HCT116 (cell line): ENCODE measurements at places on chromosomes 7 and 10.
A peak's percentile ranks its signal among the peaks of the same experiment; 100 is the strongest.

GRCh38 chr10:124903111-124903510, 38.8 kb upstream of the ZRANB1 start:
- no peak for DNase-seq

GRCh38 chr10:28875549-28876081, 198.3 kb downstream of the BAMBI start:
- no peak for DNase-seq

GRCh38 chr10:62687230-62687748, 117.2 kb upstream of the ADO start:
- DNase-seq, result no peak

DNA sequence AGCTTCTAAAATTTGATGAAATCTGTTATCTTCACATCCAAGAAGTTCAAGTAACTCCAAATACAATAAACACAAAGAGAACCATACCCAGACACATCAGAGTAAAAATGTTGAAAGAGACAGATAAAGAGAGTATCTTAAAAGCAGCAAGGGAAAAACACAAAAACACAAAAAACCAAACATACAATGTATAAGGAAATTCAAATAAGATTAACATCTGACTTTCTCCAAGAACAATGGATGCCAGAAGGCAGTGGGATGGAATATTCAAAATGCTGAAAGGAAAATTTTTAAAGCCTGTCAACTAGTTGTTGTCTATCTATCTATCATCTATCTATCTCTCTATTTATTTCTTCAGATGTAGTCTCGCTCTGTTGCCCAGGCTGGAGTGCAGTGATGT, 72.4 kb upstream of the MKLN1 start:
- DNase-seq, result peak; percentile 18

DNA sequence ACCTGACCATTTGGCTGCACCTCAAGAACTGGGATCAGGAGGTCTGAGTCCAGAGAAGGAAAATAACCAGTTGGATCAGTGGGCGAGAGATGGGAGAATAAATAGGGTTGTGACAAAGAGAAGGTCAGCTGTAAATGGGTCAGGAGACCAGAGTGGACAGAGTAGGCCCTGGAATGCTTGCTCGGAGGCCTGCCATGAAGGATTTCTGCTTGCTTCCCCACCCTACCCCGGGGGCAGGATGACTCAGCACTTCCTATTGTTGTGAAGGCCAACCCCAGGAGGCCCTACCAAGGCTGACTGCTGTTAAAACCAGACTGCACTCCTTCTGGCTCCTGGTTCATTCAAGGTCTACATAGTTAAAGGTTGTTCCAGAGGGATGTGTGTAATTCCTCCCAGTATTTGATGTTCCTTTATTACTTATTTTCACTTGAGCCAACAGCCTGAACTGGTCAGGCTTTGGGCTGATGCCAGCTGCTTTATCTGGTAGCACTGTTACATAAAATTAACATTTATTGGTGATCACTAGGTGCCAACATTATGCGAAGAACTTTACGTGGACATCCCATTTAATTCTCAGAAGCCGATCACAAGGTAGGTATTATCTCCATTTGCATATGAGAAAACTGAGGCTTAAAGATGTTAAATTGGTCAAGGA, 27.3 kb upstream of the IFRD1 start:
- DNase-seq, result peak; percentile 63

DNA sequence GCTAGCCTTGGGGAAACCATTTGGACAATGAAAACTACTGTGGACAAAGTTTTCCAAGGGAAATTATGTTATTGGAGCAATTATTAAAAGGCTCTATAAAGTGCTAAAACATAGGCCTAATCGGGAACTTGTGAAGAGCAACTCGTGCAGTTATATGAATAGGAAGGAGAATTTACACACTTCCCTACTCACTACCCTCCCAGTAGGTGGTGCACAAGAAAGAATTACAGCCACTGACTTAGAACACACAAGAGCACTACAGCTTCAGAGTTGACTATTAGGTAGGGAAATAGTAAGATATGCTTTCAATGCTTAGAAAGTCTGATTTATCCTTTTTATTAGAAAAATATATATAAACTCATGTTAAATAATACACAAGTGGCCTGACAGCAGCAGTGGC, 47.2 kb downstream of the GSAP start:
- peak; percentile 4 for DNase-seq

DNA sequence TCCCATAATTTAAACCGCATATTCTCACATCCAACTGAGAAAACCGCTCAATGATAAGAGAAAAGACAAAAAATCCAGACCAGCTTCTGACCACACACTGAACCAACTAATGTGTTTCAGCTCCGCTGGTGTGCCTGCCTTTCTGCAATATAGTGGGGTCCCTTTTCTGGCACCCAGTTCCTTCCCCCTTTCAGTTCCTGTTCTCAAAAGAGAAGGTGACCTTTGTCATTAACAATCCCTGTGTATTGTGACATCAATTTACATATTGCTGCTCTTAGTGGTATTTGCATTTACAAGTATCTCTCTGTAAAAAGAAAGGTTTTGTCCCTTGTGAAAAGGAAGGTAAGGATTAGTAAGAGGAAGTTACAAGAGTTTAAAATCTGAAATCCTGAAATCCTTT, 1.4 kb downstream of the PPP1R17 start:
- no peak for DNase-seq

- DNase-seq, result no peak
Observed at GRCh38 chr10:4262870-4263600, 478.0 kb upstream of the KLF6 start.

- peak; percentile 75 for DNase-seq
Observed at GRCh38 chr10:121324678-121325213, 273.5 kb downstream of the FGFR2 start.

GRCh38 chr7:128081351-128081750, 50.1 kb upstream of the LRRC4 start:
- no peak for DNase-seq

DNA sequence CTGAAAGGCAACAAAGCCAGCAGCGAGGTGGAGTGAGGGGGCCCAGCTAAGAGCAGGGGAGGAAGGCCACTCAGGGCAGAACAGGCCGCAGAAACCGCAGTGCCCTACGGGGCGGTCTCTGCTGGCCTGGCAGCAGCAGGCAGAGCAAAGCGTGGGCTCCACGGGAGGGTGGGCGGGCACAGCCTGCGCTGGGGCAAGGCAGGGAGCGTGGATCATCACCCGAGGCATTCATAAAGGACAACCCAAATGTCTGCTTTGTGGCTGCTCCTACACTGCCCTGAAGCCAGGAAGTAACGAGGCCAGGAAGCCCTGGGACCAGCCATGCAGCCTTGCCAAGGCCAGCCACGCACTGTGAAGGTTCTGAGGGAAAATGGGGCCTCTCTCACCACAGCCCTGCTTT, 127.5 kb downstream of the MAD1L1 start:
- no peak for DNase-seq

GRCh38 chr10:82340166-82340565, 465.2 kb downstream of the NRG3 start:
- DNase-seq, result no peak

- DNase-seq, result no peak
Observed at GRCh38 chr7:32588657-32589056, 93.4 kb downstream of the AVL9 start.

DNA sequence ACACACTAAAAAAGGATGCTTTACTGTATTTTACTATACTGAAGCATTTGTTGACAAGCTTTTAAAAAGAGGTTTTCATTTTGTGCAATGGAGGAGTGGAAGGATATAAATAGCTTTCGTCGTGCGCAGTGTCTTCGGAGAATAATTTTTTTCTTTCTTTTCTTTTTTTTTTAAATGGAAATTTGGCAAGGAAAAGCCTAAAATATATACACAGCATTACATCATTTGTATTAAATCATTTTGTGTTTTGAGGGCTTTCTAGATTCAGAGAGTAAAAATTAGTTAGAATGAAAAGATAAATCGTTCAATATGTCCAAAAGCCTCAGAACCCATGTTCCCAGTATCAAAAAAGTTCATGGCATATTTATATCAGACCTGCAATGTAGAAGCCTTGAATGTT, 150.2 kb upstream of the FERD3L start:
- no peak for DNase-seq

GRCh38 chr7:148289630-148290029, 300.9 kb upstream of the C7orf33 start:
- no peak for DNase-seq

- no peak for DNase-seq
Observed at GRCh38 chr7:74568658-74569057, 88.9 kb upstream of the GTF2I start.

- DNase-seq, result no peak
Observed at GRCh38 chr7:45080958-45081669, 7.7 kb downstream of the NACAD start.

- DNase-seq, result no peak
Observed at GRCh38 chr10:132479024-132479602, 58.5 kb upstream of the INPP5A start.

DNA sequence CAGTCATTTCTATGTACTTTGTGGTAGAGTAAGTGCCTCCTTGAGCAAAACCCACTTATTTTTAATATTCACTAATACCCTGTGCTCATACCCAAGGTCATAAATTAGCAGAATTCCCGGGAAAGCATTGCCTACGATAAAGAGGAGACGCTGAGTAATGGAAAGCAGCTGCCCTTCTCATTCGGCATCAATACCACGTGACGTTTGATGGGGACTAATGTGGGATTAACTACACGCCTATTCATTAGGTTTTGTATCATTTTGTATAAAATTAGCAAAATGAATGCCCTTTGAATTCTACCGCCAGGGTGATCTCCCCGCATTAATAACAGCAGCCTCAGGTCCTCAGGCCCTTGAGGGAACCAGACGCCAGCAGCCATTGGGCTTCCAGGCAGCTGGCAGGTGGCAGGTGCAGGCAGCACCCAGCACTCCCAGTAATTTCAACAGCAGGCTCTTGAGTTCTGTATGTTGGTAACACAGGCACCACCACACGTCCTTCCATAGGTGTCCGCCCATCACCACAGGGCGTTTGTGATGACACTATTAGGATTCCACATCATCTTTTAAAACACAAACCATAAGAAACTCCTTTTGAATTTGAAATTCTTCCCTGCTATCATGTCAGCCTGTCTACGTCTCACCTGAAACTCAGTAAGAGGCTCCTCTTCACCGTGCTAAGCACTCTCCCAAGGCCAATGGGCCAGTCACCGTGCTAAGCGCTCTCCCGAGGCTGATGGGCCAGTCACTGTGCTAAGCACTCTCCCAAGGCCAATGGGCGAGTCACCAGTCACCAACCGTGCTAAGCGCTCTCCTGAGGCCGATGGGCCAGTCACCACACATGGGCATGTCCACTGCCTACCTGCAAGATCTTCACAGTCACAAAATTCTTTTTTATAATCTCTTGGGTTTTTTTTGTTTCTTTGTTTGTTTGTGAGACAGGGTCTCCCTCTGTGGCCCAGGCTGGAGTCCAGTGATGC, 509.4 kb downstream of the PTPRN2 start:
- DNase-seq, result no peak

GRCh38 chr7:74015670-74016069, 12.3 kb upstream of the ELN start:
- DNase-seq, result no peak

- no peak for DNase-seq
Observed at GRCh38 chr7:2180081-2180480, 52.7 kb downstream of the MAD1L1 start.

GRCh38 chr10:11757821-11758463, 15.8 kb downstream of the ECHDC3 start:
- DNase-seq, result peak; percentile 66

- no peak for DNase-seq
Observed at GRCh38 chr10:4382811-4383210, 443.2 kb upstream of the AKR1E2 start.

DNA sequence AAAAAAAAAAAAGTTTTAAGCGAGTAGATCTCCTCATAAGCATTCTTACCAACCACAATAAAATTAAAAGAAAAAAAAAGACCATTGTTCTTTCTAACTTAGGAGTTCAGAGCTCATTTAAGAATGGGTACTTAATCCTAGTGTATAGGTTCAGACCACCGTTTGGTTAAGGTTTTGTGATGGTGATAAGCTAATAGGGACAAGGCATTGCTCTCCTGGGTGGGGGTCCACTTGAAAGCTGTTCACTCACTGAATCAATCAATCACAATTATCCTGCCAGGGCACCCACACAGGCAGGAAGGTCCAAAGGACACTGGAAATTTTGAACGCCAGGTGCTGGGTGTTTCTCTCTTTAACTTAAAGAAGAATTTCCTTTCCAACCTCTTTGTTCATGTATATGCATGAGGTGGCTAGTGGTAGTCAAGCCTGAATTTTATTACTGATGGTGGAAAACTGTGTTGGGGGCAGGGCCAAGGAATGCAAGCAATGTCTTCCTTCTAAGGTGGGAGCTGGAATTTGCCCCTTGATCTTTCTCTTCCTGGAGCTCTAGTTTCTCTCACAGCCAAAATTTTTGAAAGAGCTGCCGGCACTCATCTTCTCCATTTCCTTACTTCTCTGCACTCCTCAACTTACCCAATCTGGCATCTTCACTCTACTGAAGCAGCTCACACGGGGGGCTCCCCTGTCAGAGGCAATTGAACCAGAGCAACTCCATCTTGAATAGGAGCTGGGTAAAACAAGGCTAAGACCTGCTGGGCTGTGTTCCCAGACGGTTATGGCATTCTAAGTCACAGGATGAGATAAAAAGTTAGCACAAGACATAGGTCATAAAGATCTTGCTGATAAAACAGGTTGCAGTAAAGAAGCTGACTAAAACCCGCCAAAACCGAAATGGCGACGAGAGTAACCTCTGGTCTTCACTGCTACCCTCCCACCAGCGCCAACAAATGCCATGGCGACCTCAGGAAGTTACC, 7.5 kb upstream of the FAM131B start:
- DNase-seq, result no peak

GRCh38 chr7:128687131-128687530, 15.0 kb downstream of the GARIN1A start:
- no peak for DNase-seq

DNA sequence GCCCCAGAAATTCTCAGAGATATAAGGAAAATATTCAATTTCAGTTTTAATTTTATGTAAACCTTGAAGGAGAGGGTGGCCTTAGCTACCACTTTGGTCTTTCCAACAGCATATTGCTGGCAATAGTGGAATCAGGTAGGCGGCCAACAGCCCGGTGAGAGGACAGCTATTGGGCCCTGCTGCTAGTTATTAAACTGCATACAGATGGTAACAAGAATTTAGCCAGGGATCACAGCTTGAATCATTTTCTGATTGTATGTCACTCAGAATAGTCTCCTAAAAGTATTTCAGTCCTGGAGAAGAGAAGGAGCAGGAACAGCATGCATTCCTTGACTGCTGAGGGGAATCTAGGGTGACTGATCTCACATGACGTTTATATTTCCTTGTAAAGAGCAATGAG, 261.4 kb upstream of the SMIM30 start:
- no peak for DNase-seq

GRCh38 chr7:18086165-18087025, 58.7 kb upstream of the PRPS1L1 start:
- no peak for DNase-seq

GRCh38 chr10:9719246-9719645, 1298.4 kb upstream of the CELF2 start:
- DNase-seq, result no peak

DNA sequence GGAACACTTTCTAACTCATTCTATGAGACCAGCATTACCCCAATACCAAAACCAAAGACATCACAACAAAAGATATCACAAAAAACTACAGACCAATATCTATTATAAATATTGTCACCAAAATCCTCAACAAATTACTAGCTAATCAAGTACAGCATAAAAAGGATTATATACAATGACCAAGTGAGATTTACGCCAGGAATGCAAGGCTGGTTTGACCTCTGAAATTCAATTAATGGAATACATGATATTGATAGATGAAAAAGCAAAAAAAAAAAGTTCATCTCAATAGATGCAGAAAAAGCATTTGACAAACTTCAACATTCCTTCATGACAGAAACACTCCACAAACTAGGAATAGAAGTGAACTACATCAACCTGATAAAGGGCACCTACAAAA, 175.3 kb downstream of the LCOR start:
- DNase-seq, result no peak
